GM12878 (cell line): ENCODE measurements at places on chromosomes 3 and 15.

DNA sequence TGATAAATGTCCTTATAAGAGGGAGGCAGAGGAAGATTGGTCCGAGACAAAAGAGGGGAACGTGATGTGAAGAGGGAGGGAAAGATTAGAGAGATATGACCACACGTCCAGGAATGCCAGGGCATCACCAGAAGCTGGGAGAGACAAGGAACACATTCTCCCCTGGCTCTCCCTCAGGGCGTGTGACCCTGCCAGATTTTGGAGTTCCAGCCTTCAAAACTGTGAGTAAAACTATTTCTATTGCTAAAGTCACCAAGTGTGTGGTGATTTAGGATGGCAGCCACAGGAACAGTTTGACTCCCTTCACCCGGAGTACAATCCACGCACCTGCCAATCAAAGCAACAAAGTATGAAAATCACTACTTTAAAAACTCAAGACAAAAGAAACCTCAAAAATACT is 32.1 kb upstream of the TJP1 start:
- DNase-seq = no peak

DNA sequence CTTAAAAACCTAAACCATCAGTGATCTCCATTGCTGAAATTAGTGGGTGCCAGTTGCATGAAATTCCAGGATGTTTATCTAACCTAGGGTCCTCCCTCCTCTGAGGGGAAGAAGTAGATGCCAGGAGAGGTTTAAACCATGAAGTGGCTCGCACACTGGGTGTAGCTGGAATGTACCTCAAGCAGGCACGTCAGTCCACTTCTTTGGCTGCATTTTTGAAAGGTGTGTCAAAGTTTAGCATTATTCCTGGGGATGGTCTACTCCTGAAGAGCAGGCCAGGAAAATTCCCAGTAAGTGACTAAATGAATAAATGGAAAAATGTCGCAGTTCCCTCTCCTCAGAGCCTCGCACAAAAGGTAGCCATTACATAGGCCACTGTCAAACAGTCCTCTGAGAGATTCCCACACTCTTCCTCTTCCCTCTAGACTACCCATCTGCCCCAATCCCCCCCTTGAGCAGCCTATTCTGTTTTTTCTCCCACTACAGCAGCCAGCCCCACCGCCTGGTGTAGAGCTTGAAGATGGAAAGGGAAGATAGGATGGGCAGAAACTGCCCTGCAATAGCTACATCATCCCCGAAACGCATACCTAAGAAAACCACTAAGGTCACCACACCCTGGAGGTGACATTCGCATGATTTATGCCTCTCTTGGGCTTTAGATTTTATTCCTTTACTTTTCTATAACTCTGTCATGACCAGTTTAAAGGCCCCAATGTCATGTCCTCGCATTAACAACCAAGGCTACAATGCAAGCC is 655 bp upstream of the TMOD3 start:
- DNase-seq = no peak

DNA sequence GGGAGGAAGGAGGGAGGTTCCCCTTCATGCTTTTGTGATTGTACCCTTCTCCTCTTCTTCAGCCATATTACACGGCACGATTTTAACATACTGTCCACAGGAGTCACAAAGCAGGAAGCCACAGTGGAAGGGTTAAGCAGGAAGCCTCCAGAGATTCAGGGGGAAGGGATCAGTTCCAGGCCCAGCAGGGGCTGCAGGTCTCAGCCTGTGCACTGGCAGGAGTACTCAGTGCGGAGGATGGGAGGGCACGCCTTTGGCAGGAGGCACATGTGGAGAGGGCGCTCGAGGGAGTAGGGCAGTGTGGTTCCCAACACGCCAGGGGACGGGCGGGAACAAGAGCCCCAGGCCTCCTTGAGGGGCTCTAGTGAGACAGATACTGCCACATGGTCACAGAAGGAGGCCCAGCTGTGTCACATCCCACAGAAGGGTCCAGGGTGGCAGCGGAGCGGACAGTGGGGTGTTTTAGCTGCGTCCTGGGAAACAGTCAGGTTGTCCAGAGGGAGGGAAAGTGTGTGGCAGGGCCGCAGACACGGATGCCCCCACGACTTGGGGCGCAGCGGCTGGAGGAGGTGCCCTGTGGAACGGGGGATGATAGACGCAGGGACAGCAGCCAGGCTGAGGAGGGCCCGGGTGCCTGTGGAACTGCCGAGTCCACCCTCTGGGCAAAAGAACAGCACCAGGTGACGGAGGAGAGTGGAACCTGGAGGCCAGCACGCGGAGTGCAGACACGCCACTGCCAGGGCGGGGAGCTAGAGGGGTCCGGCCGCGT is 77.5 kb downstream of the CHSY1 start:
- no peak for DNase-seq

DNA sequence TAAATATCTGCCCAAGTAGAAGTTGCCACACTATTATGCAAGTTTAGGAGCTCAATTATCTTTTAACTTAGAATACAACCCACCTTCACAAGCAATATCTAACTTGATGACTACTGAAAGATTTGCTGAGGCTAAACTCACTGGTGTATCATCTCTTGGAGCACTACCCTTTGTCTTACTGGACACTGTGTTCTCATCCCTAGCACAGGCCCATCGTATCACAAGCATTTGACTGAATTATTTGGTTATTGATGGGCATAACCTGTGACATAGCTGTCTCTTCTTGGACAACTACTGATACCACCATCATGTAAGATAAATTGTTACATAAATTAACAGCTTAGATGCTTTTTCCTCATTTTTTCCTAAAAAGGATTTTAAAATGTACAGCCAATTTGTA is 216.2 kb upstream of the THBS1 start:
- no peak for DNase-seq

DNA sequence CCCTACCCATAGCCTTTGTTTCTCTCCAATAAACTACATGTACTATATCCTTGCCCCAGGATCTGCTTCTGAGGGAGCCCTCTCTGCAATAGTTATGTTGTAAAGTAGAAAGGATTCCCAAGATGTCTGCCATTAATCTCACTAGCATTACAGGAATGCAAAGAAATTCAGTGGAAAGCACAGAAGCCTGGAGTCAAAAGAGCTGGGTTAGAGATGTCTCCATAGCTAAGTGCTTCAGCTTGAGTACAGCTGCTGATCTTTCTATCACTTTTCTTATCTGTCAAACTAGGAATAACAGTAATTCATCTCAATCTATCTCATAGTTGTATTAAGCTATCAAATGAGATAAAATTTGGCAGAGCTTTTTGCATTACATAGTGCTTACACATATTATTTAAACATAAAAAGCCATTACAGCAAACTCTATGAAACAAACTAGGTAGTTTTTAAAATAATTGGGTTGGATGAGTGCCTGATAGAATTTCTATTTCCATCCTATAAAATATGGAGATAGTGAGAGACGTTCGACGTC is 799.5 kb upstream of the SEMA6D start:
- no peak for DNase-seq

DNA sequence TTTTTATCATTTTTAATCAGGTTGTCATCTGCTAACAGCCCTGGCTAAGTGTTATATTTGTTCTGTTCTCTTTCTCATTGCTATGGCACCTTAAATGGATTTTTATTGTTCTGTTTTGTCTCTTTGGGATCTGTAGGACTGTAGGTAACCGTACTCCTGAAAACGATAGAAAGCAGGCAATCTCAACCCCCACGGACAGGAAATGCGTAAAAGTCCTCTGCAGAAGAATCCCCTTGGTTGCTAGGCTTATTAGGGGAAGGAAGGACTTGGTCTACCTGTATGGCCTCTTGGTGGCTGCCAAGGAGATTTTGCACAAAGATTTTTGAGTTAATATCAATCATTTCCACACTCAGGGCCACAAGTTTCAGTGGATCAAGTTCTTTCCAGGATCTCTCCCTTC is 571.9 kb upstream of the ZNF385D start:
- DNase-seq = no peak

- DNase-seq = no peak
Observed at GRCh38 chr3:58063022-58063815, 55.0 kb downstream of the FLNB start.

- no peak for DNase-seq
Observed at GRCh38 chr3:158213461-158213860, 103.6 kb downstream of the RSRC1 start.

DNA sequence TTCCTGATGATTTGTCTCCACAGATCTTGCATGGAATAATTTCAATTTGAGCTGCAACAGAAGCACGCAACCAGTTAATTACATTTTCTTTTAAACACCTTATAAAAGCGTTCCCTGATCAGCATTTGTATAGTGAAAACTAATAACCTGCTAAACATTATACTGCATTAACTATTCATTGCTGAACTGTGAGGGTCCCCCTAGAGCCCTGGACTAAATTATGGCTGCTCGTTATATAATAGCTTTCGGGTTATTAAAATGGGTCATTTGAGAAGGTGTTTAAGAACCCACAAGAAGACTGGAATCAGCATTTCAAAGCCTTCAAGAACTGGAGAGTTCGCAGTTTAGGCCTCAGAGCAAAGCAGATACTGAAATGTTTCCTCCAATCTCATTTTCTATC is 52.9 kb upstream of the ICE2 start:
- DNase-seq = no peak

DNA sequence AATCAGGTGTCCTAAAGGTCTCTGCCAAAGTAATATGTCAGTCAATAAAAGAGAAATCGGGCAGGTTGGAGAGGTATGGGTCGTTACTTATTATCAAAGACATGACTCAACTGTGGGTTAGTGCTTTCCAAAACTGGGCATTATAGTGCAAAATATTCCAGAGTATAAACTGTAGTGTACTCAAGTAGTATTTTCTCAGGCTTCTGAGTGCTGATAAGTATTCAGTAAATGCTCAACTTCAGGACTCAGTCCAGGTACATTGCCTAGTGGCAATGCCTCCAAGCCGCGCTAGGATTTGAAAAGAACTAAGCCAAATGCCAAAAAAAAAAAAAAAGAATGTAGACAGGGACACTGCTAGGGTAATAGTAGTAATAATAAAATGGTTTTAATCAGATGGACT is 233.2 kb downstream of the CPNE4 start:
- DNase-seq = no peak

- no peak for DNase-seq
Observed at GRCh38 chr15:91710080-91710698, 143.3 kb upstream of the SLCO3A1 start.

DNA sequence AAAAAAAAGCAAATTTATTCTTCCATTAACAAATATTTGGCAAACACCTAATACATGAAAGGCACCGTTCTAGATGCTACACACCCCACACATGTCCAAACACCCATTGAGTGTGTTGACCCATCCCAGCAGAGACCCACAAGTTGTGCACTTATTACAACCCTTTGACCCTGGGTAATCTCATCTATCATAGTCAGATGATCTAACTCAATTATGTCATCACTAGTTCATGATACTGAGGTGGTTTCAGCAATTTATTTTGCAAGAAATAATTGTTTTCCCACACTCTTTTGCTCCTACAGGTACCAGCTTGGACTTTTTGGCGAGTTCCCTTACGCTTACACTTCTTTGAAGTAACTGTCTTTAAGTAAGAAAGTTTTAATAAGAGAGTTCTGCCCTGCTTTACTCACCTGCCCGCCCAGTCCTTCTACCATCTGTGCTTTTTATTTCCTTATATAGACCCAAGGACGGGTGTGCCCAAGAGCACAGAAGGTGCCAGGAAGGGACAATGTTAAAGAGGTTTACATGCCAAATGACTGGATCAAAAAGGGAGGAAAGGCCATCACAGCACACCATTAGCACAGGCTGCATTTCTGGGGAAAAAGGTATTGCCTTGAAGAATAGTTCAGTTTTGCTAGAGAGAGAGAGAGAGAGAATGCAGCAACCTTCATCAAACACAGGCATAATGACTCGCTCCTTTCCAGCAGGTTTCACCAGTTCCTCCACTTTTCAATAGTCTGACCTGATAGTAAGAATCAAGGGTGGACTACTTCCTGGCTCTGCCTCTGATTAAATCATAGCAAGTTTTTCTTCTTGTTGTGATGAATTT is 54.5 kb upstream of the ATP11B start:
- no peak for DNase-seq

DNA sequence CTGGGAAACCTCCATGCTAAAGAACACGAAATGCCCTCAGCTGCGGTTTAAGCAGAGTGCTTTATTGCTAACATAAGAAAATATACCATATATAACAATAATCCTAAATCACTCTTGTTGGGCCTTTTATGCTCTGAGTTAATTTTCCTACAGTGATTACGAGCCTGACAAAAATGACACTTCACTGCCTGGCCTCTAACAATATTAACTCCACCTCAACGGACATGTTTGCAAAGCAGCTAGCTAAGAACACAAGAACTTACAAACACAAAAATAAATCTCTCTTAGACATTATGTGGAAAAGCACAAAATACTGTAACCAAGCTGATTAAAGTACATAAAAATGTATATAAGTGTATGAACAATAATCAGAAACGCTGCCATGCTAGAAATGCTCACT is 40.7 kb downstream of the DLG1 start:
- DNase-seq = no peak

DNA sequence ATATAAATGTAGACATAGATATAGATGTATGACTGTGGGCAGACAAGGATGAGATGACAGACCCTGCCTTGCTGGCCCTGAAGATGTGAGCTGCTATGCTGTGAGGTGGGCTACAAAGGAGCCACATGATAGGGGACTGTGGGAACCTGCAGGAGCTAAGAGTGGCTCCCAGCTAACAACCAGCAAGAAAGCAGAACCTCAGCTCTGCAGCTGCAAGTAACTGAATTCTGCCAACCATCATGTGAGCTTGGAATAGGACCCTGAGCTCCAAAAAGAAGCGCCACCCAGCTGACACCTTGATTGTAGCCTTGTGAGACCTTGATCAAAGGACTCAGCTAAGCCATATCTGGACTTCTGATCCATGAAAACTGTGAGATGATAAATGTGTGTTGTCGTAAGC is 123.3 kb upstream of the GRM7 start:
- no peak for DNase-seq

DNA sequence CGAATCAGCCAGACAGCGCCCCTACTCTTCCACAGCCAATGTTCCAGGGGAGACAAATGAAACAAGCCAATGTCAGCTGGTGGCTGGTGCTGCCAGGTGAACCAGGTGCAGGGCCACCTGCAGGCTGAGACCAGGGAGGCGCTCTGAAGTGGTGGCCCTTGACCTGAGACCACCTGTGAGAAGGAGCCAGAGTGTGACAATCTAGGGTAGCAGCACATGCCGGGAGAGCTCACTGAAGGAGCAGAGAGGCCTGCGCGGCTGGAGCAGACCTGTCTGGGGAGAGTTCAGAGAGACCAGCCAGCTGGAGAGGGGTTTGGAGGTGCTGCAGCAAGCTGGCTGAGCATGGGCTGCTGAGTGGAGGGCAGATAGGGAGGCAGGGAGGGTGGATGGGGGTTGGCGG is 693 bp upstream of the STAB1 start:
- DNase-seq = no peak

DNA sequence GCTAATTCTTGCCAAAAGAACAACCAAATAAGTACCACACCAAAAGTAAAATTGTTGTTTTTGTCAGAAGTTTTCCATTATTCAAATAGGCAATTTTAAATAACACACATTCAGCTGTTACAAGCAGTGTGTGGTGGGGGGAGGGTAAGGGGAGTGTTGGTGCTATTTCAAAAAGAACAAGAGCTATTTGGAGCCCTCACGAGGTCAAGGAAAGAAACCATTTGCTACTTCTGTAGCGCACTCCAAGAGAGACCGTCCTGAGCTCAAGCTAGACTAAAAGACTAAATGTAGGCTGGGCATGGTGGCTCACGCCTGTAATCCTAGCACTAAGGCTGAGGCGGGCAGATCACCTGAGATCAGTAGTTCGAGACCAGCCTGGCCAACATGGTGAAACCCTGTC is 21.2 kb upstream of the IGF2BP2 start:
- DNase-seq = no peak

GRCh38 chr3:196749125-196749524 is 9.5 kb downstream of the PAK2 start:
- DNase-seq = no peak
